ENCODE measurements at places on chromosomes 2 and 18. TPM values are rescaled to one million over a fixed set of nuclear protein-coding genes. Genes with fewer than 3 reads are reported as not detected.

DNA sequence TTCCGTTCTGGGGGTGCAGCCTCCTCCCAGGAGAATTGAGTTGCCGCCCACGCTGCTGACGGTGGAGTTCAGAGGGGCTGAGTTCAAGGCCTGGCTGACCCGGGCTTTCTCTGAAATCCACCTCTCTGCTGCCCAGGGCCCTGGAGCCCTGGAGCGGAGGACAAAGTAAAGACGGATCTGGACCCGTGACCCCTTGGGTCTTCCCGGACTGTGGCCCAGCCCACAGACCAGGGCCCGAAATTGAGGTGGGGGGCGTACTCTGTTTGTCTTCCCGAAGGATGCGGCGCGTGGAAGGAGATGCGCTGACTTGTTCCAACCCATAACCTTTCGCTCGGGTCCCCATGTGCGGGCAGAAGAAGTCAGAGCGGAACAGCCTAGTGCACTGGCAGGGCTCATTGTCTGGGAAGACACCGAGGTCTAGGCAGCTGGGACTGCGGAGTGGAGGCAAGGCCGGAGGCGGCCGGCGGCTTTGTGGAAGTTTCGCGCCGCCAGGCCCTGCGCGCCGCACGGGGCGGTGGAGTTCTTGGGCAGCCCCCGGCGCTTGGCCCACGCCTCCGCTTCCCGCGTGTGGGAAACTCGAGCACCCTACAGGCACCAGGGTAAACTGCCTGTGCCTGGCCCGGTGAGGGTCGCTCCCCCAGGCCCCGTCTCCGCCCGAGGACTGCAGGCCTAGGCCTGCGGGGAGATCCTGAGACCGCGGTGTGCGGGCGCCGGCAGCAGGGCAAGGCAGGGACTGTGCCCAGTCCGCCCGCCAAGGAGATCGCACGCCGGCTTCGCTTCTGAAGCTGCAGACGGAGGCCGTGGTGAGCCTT is 9.8 kb downstream of the POU3F3 start:
- DNase-seq: no peak

DNA sequence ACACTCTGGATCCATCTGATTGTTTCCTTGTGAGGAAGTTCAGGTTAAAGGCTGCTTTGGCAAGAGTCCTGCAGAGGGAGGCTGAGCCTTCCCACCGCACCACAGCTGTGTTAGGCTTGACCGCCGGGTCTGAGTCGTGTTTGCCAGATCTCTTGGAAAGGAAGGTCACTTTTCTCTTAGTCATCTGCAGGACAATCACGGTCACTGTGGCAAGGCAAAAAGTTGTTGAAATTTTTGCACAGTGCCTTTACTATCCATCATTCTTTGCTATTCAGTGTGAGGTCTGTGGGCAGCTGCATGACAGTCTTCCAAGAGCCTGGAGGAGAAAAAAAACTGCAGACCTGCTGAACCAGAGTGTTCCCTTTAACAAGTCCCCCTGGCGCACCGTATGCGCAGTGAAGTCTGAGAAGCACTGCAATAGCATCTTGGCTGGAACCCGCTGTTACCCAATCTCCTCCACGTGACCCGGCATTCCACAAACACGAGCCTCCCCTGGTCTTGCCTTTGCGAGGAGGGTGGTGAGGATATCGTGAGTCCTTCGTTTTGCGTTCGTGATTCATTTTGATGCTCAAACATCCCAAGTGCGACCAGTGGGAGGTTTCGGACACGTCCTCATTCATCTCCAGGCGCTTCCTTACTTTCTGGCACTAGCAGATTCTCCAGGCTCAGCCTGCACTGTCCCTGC is 23.0 kb downstream of the BIN1 start:
- DNase-seq: peak; percentile 98

DNA sequence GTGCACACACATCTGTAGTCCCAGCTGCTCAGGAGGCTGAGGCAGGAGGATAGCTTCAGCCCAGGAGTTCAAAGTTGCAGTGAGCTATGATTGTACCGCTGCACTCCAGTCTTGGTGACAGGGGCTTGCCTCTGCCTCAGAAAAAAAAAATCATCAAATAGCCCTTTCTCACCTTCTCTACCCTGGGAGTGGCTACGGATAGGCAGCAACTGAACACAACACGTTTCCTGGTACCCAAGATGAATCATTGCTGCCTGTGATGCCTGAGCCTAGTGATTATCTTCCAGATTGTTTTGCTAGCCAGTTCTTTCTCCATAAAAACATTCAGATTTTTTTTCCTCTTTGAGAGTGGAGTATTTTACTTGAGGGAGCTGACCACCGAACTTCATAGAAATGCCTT is 13.5 kb downstream of the INPP4A start:
- peak; percentile 64 for DNase-seq

- no peak for DNase-seq
Observed at GRCh38 chr2:161355106-161355505, 46.9 kb downstream of the PSMD14 start.

GRCh38 chr2:192932376-192932775 is 737.6 kb upstream of the TMEFF2 start:
- no peak for DNase-seq

- peak; percentile 7 for DNase-seq
Observed at GRCh38 chr2:66930339-66931220, 466.6 kb upstream of the ETAA1 start.

GRCh38 chr2:203859030-203859789 is 8.4 kb upstream of the CTLA4 start:
- DNase-seq: no peak

GRCh38 chr18:3454365-3455089 is 4.6 kb downstream of the TGIF1 start:
- DNase-seq: peak; percentile 73

- DNase-seq: no peak
Observed at GRCh38 chr18:45749918-45750689, 26.1 kb downstream of the SLC14A1 start.

- DNase-seq: no peak
Observed at GRCh38 chr2:15984368-15985255, 44.3 kb downstream of the MYCN start.

DNA sequence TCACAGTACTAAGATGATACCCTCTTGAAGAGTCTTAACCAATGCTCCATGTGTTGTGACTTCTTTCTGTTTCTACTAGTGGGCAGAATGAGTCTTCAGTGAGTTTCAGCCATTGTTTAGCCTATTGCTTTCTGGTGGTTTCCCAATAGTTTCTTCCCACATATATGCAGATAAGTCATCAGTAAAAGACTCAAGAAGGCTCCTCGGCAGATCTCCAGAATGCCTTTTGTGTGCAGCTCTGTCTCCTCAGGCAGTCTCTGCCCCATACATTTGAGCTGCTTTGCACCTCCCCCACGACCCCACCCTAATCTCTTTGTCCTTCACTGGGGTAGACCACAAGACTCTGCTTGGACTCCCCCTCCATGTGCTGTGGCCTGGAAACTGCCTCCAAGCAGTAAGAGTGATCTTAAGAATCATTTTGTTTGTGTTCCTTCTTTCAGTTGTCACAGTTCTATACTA is 71.6 kb upstream of the CHRNA1 start:
- peak; percentile 97 for DNase-seq

- peak; percentile 77 for DNase-seq
Observed at GRCh38 chr2:43110442-43110871, 115.9 kb downstream of the ZFP36L2 start.

DNA sequence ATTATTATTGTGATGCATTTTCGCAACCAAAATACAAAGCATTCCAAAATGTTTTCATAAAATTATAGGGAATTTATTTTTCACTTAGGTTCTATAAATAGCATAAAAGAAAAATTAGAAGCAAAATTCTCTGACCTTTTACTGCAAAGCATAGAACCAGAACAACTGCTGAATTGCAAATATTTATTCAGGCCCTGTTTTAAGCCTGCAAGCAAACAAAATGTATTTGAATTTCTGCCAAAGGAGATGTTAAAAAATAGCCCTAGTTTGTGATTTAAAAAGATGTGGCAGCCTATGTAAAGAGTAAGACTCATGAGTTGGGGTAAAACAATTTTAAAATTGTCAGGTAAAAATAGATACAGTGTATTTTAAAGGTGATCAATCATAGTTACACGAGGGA is 138.1 kb downstream of the KCNJ3 start:
- no peak for DNase-seq

DNA sequence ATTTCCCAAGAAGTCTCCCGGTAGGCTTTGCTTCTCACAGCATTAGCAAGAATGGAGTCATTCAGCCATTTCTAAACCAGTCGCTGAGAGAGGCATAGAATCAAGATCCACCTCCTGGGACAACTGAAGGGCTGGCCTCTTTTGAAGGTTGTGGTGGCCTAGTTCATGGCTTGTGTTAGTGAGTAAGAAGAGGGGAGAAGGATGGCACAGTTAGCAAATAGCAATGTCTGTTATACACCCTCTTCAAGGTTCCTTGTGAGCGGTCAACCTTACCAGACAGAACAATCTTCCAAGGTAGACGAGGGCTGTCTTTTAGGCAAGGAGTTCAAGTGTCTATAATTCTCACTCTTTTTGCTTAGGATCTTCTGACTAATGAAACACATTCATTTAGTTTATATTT is 35.4 kb upstream of the DNAH7 start:
- DNase-seq: no peak

- DNase-seq: no peak
Observed at GRCh38 chr18:3177902-3178687, 41.7 kb downstream of the MYOM1 start.

GRCh38 chr18:9343577-9343976 is 9.0 kb downstream of the TWSG1 start:
- no peak for DNase-seq

DNA sequence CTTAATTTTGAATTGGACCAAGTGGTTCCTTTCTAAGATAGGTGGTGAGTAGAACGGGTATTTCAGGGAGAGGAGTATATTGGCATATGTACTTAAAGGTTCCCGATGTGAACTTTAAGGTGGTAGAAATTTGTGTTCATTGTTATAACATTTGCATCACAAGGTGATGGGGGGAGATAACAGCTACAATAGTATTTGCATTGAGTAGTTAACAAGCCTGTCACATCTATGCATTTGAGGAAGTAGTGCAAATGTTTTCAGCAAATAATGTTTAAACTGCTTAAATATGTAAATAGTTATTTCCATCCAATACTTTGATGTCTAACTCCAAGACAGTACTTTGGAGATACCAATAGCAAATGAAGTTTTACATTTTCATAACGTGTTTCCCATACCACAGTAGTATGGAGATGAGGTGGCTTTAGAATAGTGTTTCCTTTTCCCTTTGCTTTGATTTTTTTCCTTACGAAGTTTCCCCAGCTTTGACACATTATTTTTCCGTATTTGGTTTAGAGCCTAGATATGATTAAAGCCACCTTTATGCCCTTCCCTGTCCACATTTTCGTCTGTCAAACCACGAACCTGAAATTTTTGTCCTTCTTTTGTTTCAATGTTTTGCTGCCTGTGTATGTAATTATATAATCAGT is 46.6 kb downstream of the VAPA start:
- DNase-seq: no peak

DNA sequence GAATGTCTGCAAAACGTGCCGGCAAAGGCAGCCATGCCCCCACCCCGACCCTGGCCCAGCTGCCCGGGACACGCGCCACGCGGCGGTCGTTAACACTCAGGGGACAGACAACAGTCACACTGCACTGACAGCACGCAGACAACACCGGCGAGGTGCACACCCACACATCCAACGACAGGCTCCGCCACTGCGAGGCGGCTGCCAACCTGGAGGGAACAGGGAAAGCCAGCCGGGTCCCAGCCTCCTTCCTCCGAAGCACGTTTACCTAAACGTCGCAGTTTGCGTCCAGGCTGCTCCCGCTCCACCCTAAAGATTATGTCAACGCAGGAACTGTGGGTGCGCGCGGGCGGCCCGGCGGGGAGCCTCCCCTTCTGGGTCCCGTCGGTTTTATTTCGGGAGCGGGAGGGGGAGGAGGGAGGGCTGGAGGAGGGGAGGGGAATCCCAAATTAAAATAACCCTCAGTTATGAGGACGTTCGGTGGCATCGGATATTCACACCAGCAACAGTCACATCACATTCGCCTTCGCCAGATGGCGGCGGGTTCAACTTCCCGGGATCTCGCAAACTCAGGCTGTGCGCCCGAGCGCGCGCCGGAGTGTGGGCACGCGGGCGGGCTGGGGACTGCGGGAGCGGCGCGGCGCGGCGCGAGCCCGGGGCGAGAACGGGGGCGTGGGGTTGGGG is 644 bp downstream of the PTGR3 start:
- DNase-seq: peak; percentile 80

- no peak for DNase-seq
Observed at GRCh38 chr2:30159766-30160165, 13.0 kb downstream of the YPEL5 start.

DNA sequence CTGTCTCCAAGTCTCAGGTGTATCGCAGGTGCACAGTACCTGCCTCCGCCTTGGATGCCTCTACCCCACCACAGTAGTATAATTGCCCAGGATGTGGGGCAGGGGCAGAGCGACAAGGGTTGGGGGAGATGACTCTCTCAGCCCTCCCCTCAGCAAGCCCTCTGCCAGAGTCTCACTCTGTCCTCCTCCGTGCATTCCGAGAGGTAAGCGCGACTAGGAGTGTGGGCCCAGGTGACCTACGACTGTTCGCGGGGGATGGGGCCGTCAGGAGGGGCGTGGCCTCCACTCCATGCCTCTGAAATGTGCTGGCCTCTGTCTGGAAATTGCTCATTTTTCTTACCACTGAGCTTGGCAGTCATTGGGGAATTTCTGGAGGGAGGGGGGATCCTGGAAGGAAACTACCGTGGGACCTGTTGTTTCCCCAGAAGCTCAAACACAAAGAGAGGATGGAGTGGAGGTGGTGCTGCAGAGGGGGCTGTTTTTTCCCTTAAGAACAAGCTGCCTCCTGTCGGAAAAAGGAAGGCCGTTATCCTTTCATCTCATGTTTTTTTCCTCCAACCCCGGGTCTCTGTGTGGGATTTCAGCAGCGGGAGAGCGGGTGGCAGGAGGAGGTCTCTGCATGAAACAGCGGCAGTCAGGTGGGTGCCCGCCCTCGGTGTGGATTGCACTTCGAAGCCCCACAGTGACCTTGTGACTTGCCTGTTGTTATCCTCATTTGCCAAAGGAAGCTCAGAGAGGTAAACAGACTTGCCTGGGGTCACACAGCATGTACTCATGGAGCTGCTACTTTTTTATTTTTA is 13.0 kb upstream of the RALB start:
- DNase-seq: peak; percentile 95

- peak; percentile 69 for DNase-seq
Observed at GRCh38 chr18:49584394-49584793, 22.5 kb downstream of the LIPG start.

The PKDCC gene
- total RNA-seq: 9.9 TPM

The GLI2 gene
- total RNA-seq: 5.1 TPM

The MAP3K19 gene
- total RNA-seq: not detected

The EVX2 gene
- not detected for total RNA-seq

The ABCB11 gene
- total RNA-seq: not detected

The MYO5B gene
- not detected for total RNA-seq

The KCMF1 gene
- 131 TPM for total RNA-seq

The CFC1 gene
- total RNA-seq: not detected
